ENCODE measurements at places on chromosomes 13 and 19.

GRCh38 chr19:5966215-5966614 is 11.7 kb downstream of the RANBP3 start:
- H3K36me3 ChIP-seq = no peaks in the 10 kb centered on the region
- H3K27me3 ChIP-seq = peaks cover 5% of the 10 kb centered on the region
- DNase-seq = no peak
- H3K4me3 ChIP-seq = no peak overlapping the region

- H3K36me3 ChIP-seq = peaks cover 25% of the 10 kb centered on the region
- peak overlapping the region; percentile 99 for H3K27ac ChIP-seq
- peaks cover 80% of the 10 kb centered on the region for H3K4me1 ChIP-seq
- no peak for DNase-seq
Observed at GRCh38 chr19:21022996-21023395, 2.5 kb downstream of the ZNF430 start.

- H3K27me3 ChIP-seq = peaks cover 18% of the 10 kb centered on the region
- H3K36me3 ChIP-seq = no peaks in the 10 kb centered on the region
- no peak for DNase-seq
Observed at GRCh38 chr19:13859361-13859880, 17.5 kb upstream of the NANOS3 start.

DNA sequence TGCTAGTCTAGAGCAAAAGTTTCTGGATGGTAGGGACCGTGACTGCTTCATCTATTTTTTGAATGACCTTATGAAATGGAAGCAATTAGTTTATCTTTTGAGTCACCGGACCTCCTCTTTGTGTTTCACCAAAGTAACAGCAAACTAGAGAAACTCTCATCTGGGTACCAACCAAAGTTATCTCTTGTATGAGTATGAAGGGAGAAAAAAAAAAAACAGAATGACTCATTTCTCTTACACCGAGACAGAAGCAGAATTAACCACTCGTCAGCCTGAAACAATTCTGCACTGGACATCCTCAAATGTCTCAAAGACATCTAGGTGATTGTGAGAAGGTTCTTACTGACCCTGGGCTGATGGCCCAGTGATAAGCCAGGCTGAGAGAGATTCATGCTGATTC is 18.3 kb downstream of the ZNF100 start:
- no peak overlapping the region for H3K4me3 ChIP-seq
- H3K36me3 ChIP-seq = peaks cover 38% of the 10 kb centered on the region
- H3K27me3 ChIP-seq = no peaks in the 10 kb centered on the region
- DNase-seq = no peak

- no peaks in the 10 kb centered on the region for H3K27me3 ChIP-seq
- H3K4me1 ChIP-seq = no peaks in the 10 kb centered on the region
- peak overlapping the region; percentile 1 for H3K4me3 ChIP-seq
- no peak for DNase-seq
- H3K36me3 ChIP-seq = no peaks in the 10 kb centered on the region
Observed at GRCh38 chr13:85379433-85379832, 419.8 kb downstream of the SLITRK6 start.

GRCh38 chr19:15402411-15403150 is 16.2 kb downstream of the AKAP8L start:
- peaks cover 41% of the 10 kb centered on the region for H3K4me1 ChIP-seq
- DNase-seq = no peak
- no peak overlapping the region for H3K4me3 ChIP-seq
- no peak overlapping the region for H3K27ac ChIP-seq

GRCh38 chr13:67916650-67917049 is 686.5 kb upstream of the PCDH9 start:
- H3K27me3 ChIP-seq = no peaks in the 10 kb centered on the region
- no peak overlapping the region for H3K4me3 ChIP-seq
- DNase-seq = no peak
- H3K36me3 ChIP-seq = no peaks in the 10 kb centered on the region

GRCh38 chr13:94667190-94667589 is 45.2 kb downstream of the SOX21 start:
- no peak for DNase-seq
- H3K4me3 ChIP-seq = no peak overlapping the region
- H3K27me3 ChIP-seq = peaks cover 26% of the 10 kb centered on the region

DNA sequence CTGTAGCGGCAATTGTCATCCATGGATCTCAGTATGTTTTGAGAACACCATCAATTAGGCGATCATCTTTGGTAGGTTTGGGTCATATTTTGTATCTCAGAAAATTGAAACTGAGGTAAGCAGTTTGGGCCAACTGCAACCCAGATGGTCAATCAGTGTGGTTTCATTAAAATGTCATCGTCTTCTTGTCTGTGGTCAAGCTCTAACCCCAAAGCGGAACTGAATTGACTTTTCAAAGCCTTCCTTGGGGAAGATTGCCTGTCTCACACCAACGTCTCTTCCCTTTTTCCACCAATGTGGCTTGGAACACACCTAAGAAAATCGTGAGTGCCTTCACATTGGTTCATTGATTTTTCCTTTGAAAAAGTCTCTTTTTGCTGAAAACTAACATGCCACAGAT is 56.3 kb upstream of the UBAC2 start:
- no peak overlapping the region for H3K4me3 ChIP-seq
- H3K36me3 ChIP-seq = no peaks in the 10 kb centered on the region
- H3K27me3 ChIP-seq = peaks cover 13% of the 10 kb centered on the region

DNA sequence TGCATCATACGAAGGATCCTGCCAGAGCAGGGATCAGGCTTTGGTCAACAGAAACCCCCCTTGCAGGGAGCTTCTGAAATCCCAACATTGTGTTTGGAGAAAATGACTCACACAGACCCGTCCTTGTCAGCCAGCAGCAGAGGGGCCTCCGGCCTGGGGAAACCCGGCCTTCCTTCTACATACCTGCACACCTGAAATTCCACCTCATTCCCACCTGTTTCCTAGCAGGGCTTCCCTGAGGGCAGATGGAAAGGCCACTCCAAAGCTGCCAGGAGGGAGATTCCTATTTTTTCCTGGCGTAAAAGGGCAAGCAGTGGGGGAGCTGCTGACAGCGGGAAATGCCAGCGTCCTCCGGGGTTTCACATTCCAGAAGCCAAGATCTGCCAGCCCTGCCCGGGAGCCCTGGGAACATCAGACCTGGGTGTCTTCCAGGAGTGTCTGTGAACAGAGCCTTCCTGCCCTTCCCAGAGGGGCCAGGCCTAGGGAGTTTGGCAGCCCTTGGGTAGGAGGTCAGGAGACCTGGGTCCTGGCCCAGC is 3.0 kb upstream of the IGFL1 start:
- H3K36me3 ChIP-seq = no peaks in the 10 kb centered on the region
- DNase-seq = no peak
- H3K4me3 ChIP-seq = no peak overlapping the region
- H3K4me1 ChIP-seq = peaks cover 13% of the 10 kb centered on the region
- H3K27ac ChIP-seq = no peak overlapping the region

- H3K27ac ChIP-seq = no peak overlapping the region
- H3K4me1 ChIP-seq = no peaks in the 10 kb centered on the region
- H3K4me3 ChIP-seq = no peak overlapping the region
Observed at GRCh38 chr13:39209731-39210531, 171.7 kb downstream of the NHLRC3 start.

- H3K4me1 ChIP-seq = peaks cover 27% of the 10 kb centered on the region
- H3K36me3 ChIP-seq = peaks cover 12% of the 10 kb centered on the region
- peak overlapping the region; percentile 82 for H3K27ac ChIP-seq
- H3K4me3 ChIP-seq = no peak overlapping the region
Observed at GRCh38 chr13:29763436-29764180, 86.8 kb downstream of the UBL3 start.

GRCh38 chr19:46082728-46083050 is 41.8 kb downstream of the IGFL3 start:
- H3K27me3 ChIP-seq = peaks cover 27% of the 10 kb centered on the region
- no peak overlapping the region for H3K4me3 ChIP-seq
- H3K4me1 ChIP-seq = no peaks in the 10 kb centered on the region
- no peak overlapping the region for H3K27ac ChIP-seq
- DNase-seq = no peak

DNA sequence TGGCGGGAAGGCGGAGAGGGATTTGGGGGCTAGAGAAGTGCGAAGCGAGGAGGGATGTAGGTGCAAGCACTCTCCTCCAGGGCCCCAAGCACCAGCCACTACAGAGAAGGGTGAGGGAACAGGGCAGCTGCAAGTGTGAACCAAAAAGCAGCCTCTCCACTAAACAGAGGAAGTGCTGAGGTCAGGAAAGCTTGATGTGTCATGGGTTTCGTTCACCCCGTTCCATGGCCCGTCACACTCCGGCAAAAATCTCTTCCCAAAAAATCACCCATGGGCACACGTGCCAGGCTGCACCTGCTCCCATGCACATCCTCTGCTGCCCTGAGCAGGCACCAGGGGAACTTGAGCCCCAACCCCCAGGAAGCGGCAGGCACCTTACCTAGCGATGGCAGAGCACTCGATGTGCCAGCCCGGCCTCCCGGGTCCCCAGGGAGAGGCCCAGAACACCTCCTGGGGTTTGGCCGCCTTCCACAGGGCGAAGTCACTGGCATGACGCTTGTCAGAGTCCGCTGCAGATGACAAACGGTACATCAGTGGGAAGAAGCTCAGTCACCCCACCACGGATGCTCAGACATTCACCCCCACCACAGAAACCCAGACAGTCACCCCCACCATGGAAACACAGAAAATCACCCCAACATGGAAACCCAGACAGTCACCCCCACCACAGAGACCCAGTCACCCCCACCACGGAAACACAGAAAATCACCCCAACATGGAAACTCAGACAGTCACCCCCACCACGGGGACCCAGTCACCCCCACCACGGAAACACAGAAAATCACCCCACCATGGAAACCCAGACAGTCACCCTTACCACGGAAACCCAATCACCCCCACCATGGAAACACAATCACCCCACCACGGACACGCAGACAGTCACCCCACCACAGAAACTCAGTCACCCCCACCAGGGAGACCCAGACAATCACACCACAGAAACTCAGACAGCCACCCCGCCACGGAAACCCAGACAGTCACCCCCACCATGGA is 29.0 kb downstream of the CARS2 start:
- H3K27me3 ChIP-seq = peaks cover 8% of the 10 kb centered on the region
- H3K4me1 ChIP-seq = peaks cover 22% of the 10 kb centered on the region
- DNase-seq = peak; percentile 72
- H3K27ac ChIP-seq = peak overlapping the region; percentile 90
- H3K36me3 ChIP-seq = peaks cover 42% of the 10 kb centered on the region

DNA sequence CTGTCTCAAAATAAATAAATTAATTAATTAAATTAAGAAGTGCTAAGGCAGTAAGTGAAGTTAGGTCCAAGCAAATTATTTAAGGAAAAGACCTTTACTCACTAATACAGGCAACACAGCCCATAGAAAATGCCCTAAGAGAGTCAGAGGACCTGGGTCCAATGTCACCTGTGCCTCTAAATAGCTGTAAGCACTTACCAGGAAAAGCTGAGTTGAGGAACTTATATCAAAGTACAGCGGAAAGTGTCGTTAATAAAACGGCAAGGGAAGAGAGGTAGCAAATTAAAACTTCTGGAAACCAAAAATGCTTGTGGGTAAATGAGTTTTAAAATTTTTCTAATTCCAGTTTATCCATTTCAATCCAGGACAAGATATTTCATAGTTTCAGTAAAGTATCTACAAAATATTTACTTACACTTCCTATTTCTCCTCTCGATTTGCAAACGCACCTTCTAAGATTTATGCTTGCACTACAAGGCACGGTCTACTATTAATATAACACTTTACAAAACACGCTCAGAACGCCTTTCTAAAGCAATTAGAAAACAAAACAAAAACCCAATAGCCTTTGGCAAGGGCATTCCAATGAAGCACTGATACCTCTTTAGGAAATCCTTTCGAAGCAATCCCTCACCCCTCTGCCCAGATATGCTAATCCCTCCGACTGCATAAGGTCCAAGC is 963 bp downstream of the VPS36 start:
- H3K4me3 ChIP-seq = peak overlapping the region; percentile 93
- DNase-seq = no peak
- peaks cover 12% of the 10 kb centered on the region for H3K27me3 ChIP-seq
- H3K27ac ChIP-seq = peak overlapping the region; percentile 97
- no peaks in the 10 kb centered on the region for H3K36me3 ChIP-seq

DNA sequence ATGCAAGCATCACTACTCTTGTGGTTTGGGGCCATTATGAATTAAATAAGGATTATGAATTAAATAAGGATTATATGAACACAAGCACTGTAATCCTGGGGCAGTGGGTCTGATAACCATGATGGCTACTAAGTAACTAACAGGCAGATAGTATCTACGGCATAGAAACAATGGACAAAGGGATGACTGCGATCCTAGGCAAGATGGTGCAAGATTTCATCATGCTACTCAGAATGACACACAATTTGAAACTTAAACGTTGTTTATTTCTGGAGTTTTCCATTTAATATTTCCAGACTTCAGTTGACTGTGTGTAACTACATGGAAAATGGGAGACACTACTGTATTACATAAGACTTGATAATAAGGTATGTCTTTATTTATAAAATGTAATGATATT is 15.1 kb downstream of the KCNRG start:
- no peak for DNase-seq
- no peaks in the 10 kb centered on the region for H3K27me3 ChIP-seq
- no peaks in the 10 kb centered on the region for H3K4me1 ChIP-seq
- peaks cover 9% of the 10 kb centered on the region for H3K36me3 ChIP-seq

DNA sequence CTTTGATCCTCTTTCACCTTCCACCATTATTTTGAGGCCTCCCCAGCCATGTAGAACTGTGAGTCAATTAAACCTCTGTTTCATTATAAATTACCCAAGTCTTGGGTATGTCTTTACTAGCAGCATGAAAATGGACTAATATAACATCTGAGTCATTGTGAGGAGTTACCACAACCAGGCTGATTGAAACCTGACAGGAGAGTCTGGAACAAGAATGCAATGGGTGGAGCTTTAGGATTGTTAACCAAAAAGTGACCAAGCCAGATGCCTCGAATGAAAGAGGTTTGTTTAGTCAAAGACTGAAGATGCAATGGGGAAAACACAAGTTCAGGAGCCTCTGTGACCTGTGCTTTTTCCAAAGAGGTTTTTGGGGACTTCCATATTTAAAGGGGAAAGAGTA is 659.0 kb downstream of the SLITRK6 start:
- no peak overlapping the region for H3K27ac ChIP-seq
- no peaks in the 10 kb centered on the region for H3K36me3 ChIP-seq
- no peak for DNase-seq
- no peak overlapping the region for H3K4me3 ChIP-seq

- H3K4me3 ChIP-seq = no peak overlapping the region
- peaks cover 7% of the 10 kb centered on the region for H3K27me3 ChIP-seq
- DNase-seq = no peak
- H3K36me3 ChIP-seq = peaks cover 3% of the 10 kb centered on the region
- no peak overlapping the region for H3K27ac ChIP-seq
Observed at GRCh38 chr19:43779147-43779819, 1.5 kb downstream of the KCNN4 start.

- DNase-seq = no peak
- no peaks in the 10 kb centered on the region for H3K4me1 ChIP-seq
- peaks cover 3% of the 10 kb centered on the region for H3K27me3 ChIP-seq
- H3K4me3 ChIP-seq = no peak overlapping the region
- no peaks in the 10 kb centered on the region for H3K36me3 ChIP-seq
Observed at GRCh38 chr19:2469102-2469914, 6.6 kb upstream of the GADD45B start.
